Anterior cingulate cortex (tissue), 58 donors: ENCODE measurements at places on chromosomes 11 and 22.

- no peak for DNase-seq
Observed at GRCh38 chr11:104320097-104320496, 156.2 kb upstream of the PDGFD start.

GRCh38 chr11:109303342-109303741, 118.6 kb upstream of the C11orf87 start:
- no peak for DNase-seq

GRCh38 chr11:74269161-74269811, 42.2 kb downstream of the P4HA3 start:
- no peak for DNase-seq

DNA sequence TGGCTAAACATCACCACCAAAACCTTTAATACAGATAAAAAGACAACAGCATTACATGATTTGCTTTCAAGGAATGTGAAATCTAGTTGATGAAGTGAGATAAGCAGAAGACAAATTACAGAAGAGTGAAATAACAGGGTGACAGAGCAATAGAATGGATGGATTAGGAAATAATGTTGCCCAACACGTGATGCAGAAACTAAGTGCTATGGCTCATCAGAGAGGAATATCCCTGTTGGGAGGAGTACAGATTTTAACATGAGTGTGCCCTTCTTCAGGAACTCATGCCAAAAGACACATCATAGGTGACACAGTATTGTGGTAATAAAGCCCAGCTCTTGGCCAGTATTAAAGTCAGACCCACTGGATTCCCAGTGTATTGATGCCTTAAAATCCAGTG, 176.6 kb upstream of the RAG2 start:
- no peak for DNase-seq

DNA sequence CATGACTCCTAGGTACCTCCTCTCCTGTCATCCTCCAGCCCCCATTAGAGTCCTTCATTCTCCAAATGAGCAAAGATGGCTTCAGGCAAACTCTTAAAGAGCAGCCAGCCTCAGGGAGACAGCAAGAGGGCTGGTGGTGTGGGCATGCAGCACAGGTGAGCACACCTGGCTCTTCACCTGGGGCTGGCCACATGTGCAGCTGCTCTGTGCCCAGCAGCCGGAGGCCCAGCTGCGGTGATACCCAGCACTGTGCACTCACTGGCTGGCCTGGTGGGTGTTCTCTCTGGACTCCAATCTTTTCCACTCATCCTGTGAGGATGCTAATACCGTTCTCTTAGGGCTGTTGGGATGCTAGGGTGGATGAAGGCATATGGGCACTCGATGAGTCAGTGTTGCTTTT, 106.1 kb upstream of the PARVA start:
- no peak for DNase-seq

DNA sequence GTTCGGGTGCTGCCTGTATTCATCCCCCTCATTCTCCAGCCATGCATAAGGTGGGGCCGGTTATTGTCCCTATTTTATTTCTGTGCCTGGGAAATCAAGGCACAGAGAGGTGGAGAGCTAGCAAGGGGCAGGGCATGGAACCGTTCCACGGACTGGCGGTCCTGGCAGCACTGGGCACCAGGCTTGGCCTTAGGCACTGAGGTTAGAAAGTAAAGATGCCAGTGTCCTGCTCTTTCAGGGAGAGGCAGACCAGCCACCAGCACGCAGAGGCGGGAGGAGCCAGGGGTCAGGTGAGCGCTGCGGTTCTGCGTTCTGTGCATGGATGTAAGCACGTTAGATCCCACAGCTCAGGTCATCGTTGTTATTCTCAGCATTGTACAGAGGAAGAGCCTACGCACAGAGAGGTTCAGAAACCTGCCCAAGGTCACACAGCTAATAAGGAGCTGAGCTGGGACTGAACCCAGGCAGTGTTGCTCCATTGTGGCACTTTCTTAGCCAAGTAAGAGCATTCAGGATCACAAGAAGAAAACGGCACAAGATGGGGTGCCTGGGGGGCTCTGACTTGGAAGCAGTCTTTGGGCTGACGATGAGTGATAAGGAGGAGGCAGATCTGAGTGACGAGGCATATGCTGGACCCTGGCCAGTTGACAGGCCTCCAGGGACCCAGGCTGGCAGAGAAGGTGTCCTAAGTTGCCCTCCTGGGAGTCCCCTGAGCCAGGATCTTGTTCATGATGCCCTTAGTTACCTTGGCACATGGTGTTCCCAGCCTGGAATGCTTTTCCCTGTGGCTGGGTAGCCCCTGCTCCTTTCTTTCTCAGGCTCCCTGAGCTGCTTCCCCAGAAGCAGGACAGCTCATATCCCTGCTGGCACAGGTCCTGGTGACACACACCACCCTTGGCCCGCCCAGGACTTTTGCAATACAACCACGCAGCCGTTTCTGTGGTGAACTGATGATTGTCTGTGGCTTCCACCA, 41.1 kb downstream of the OSBPL5 start:
- no peak for DNase-seq

DNA sequence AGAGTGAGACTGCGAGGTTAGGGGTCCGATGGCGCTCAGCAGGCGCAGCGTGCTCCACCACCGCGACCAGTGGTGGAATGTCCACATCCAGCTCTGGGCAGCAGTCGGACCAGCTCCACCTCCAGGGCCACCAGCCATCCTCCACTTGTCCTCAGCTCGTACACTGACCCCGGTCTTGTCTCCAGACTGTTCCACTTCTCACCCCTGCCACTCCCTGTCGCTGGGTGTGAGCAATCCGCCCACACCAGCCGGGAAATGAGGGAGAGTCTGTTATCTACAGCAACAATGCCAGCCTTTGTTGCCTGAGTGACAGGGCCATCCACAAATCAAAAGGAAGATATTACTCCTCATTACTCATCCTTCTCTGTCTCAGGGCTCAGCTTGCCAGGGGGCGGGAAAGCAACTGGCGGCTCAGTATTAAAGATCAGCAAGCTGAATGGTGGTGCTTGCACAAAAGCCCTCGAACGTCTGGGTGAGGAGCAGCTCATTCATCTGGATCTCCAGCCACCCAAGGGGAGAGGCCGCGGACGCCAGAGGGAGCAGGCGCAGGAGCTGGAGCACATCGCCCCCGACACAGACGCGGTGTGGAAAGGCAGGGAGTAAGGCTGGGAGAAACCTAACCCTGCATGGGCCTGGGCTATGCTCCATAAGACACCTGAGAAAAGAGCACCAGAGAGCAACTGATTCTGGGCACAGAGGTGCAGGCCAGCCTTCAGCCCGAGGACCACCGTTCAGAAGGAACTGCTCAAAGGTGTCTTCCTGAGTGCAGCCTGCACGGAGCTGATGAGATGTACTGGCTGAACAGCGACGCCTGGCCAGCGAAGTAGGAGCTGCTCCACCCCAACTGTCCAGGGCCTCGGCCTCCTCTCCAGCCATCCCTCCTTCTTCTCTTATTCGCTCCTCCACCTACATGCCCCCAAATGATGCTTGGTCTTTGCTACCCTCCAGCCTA, 21.9 kb downstream of the IGSF9B start:
- peak; percentile 62 for DNase-seq

DNA sequence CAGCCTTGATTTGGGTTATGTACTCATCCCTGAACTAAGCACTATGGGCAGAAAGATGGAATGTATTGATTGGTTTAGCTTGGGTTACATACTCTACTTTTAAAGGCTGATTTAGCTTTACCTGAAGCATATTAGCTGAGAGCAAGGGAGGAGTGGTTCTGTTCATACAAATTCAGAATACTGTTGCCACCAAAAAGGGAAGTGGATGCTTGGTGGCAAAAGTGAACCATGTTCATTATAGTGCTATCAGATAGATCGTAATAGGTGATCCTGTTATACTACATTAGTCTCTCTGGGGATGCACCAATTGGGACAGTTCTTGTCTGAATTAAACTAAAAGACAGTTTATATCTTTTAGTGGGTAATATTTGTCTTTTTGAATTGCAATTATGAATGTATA, 44.5 kb upstream of the RRM1 start:
- no peak for DNase-seq

DNA sequence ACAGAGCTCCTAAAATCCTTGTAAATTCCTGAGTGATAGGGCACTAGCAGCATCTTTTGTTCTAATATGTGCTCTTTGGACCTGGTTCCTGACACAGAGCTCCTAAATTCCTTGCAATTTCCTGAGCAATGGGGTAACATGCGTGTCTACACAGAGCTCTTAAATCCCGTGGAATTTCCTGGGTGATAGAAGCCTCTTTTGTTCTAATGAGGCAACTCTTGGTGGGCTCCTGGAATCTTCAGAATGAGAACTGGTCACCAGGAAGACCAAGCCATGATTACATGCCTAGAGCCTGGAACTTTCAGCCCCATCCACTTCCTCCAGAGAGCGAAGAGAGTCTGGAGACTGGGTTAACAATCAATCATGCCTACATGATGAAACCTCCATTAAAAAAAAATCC, 19.0 kb downstream of the RSF1 start:
- DNase-seq: no peak

GRCh38 chr11:69804769-69805508, 14.3 kb downstream of the FGF3 start:
- DNase-seq: no peak

- no peak for DNase-seq
Observed at GRCh38 chr11:100719809-100720221, 32.7 kb downstream of the ARHGAP42 start.

DNA sequence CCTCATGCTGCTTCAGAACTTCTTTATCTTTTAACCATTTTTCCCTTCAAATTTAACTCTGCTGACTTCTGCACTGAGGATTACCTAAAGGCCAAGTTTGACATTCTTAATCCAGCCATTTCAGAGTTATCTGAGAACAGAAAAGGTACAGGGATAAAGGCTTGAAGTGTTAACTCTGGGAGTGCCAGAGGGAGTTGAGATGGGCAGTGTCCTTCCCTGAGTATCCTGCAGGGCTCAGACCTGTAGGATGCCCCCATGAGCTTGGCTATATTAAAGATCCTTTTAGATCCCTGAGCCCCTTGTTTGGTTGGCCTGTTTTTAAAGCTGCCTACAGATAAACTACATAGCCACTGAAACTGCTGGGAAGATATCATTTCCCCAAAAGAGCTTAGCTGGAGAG, 268.4 kb upstream of the KIRREL3 start:
- DNase-seq: no peak

DNA sequence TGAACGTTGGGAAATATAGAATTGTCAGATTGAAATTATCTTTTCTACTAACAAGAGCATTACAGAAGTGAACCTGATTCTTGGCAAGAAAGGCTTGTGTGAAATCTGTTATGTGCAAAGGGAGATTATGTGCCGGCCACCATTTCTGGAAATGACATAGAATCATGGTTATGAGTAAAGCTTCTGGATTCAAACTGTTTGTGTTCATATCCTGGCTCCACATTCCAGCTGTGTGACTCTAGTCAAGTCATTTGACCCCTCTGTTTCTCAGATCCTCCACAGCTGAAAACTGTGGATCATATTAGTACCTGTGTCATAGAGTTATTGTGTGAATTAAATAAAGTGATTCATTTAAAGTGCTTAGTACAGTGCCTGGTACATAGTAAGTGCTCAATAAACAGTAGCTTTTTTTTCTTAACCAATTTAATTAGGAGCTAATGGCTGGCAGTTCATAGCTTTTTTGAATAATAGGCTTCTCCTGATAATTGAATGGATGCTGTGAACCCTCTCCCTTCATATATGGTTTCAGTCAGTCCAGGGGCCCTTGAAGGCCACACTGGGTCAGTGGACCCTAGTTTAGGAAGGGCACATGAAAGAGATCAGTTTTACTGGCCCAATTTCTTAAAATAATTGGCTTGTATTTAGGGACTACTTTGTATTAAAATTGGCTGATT, 34.6 kb downstream of the EHF start:
- no peak for DNase-seq

DNA sequence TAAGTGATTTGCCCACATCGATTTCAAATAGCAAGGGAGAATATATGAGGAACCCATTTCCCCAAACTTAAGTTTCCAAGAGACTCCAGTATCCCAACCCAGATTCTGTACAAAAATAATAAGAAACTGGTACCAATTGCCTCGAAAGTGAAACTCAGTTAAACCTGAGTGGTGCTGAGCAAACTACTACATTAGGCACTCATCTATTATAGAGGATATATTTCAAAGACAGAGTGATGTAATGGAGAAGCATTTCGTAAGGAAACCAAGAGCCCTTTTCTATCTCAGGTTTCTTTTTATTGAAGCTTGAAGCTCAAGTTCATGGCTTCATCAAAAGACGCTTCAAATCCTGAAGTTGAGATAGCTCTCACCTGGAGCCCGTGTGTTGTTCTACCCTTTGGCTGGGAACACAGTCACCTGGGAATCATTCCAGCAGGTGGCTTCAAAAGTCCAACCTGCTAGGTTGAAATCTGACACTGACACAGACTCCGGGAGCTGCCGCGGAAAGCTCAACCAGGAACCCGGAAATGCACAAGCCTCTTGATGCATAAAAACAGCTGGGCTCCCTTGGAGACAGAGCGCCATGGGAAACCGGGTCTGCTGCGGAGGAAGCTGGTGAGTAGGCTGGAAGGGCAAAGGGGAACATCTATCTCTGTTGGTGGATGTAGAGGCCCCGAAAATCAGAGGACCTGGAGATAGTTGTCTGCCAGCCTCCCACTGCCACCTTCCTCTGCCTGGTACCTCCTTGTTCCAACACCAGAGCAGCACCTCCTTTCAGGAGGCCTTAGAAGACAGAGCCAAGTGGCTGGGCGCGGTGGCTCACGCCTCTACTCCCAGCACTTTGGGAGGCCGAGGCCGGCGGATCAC, at the start of gene C11orf52:
Gene C11orf52 (plus strand): TSS at position 524 of the 867 bp plus-strand sequence. CDS start 60 bp downstream, at position 584.
- no peak for DNase-seq

DNA sequence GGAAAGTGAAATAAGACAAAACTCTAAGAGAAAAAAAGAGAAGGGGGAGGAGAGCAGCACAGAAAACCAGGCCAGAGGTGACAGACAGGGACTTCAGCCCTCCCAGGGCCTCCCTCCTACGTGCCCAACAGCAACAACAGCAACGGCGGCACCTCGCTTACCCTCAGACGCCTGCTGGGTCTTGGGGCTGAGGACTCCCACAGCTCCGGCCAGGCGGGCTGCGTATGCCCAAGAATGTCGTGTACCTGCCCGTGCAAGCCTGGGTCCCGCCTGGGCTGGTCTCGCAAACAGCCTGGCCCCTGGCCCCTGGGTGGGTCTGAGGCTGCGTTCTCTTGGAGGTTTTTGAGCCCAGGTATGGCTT, 30.5 kb downstream of the ARAP1 start:
- no peak for DNase-seq

DNA sequence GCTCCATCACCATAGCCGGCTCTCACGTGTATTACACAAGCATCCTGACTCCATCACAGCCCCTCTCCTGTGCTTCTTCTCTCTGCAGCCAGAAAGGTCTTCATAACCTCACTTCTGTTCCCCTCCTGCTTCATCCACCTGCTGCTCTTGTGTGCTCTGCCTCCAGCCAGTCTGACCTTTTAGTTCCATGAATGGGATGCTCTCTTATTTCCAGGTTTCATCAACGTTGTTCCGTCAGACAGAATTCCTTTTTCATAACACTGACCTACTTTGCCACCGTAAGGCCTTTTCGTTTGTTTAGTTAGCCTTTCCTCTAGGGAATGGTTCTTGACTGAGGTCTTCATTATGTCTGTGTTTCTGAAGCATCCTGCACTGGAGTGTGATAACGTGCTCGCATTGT, 18.8 kb downstream of the GRAMD1B start:
- no peak for DNase-seq

DNA sequence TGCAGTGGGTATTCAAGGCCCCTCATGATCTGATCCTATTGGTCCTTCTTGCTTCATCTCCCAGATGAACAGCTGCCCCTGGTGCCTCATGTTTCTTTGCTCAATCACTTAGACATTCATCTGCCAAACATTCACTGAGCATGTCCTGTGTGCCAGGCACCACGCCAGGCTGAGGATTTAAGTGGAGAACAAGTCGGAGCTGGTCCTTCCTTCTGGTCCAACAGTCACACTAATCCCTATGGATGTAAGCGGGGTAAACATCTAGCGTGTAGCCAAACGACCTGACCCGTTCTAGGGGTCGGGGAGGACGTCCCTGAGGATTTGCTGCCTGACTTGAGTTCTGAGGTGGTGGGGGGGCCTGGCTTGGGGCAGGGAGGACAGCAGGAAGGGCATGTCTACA, 21.9 kb downstream of the ZMAT5 start:
- DNase-seq: no peak
